ENCODE measurements at places on chromosomes 16 and 17.

GRCh38 chr17:610276-610675, 104.4 kb downstream of the VPS53 start:
- DNase-seq = no peak

DNA sequence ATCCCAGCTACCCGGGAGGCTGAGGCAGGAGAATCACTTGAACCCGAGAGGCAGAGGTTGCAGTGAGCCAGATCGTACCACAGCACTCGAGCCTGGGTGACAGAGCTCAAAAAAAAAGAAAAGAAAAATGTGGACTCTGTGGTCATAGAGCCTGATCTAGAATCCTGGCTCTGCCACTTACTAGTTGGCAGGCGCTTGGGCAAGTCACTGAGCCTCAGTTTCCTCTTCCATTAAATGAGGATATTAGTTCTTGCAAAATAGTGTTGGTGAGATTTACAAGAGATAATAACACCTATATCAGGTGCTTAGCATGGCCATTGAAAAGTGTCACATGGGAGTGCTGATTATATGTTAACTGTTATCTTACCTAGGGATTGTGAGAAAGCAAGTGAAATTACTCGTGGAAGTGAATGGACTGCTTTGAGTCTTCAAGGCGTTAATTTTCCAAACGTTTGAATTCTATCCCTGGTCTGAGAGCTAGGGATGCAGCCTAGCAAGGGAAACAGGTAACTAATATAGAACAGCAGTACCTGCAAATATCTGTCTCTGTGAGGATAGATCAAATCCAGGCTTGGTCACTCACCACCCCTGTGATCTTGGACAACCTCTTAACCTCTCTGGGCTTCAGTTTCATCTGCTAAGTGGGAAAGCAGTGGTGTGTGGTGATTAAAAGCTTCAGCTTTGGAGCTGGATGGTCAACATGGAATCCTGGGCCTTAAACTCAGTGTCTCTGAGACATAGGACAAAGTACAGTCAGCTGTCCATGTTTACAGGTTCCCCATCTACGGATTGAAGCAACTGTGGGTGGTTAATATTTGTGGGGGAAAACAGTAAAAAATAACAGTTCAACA, 953 bp upstream of the NSMCE1 start:
- no peak for DNase-seq

GRCh38 chr17:79801156-79802038, 4.5 kb upstream of the CBX8 start:
- DNase-seq = peak; percentile 55

GRCh38 chr16:68660359-68660795, 15.3 kb downstream of the CDH3 start:
- DNase-seq = peak; percentile 59

DNA sequence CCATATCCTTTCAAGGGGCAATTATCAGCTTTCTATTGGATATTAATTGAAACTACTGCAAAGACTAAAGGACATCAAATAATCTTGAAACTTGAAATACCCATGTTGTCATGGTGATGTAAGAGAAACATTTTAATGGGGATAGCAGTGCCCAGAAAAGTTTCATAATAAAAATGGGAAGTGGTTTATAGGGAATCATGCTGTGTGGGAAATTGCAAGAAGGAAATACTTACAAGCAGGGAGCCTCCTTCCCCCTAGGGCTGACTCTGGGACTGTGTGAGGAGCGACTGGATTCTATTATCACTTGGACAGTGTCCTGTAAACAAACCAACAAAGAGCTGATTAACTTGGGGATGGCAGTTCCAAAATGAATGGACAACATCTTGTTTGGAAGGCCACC, 1393.1 kb upstream of the GOT2 start:
- no peak for DNase-seq

- no peak for DNase-seq
These were observed 34.7 kb downstream of the ADCY7 start for GRCh38 chr16:50300942-50301625.

DNA sequence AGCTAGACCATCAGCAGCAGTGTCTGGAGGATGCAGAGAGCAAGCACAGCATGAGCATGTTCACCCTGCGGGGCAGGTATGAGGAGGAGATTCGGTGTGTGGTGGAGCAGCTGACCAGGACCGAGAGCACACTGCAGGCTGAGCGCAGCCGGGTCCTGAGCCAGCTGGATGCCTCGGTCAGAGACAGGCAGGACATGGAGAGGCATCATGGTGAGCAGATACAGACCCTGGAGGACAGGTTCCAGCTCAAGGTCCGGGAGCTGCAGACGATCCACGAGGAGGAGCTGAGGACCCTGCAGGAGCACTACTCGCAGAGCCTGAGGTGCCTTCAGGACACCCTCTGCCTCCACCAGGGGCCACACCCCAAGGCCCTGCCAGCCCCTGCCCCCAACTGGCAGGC, 38.8 kb downstream of the PLD6 start:
- DNase-seq = no peak

GRCh38 chr17:38463451-38463858, 35.2 kb downstream of the ARHGAP23 start:
- DNase-seq = no peak

DNA sequence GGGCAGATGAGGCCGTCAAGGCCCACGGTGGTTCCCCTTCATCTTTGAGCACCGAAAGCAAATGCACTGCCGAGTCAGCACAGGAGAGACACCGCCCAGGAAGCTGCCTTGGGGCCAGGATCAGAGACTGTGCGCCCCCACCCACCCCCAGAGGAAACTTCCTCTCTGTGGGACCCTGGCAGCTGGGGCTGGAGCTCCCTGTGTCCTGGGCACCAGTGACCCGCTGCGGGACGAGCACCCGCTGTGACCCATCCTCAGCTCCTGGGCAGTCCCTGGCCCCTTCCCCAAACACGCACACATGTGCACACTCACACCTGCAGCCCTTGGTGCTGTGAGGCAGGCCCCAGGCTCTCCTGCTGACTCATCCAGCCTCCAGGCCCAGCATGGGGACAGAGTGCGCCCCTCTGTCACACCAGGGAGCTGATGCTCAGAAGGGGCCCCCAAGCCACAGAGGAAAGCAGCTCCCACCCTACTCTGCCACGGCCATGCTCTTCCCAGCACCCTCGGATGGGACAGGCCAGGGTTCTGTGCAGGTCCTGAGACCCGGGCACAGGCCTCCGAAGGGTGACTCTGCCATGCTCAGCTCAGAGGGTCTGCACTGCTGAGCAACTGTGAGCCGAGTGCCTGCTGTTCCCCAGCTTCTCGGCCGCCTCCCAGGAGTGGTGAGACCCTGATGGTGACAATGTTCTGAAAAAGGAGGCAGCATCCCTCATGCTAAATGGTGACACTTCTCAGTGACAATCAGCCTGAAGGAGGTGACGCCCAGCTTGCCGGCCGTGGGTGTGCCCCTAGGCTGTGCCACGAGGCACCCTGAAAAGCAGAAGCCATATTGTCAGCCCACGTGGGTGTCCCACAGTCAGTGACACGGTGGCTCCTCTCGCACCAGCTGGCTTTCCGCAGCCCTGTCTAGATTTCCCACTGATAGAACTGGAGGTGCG, 3.6 kb downstream of the PIEZO1 start:
- no peak for DNase-seq

DNA sequence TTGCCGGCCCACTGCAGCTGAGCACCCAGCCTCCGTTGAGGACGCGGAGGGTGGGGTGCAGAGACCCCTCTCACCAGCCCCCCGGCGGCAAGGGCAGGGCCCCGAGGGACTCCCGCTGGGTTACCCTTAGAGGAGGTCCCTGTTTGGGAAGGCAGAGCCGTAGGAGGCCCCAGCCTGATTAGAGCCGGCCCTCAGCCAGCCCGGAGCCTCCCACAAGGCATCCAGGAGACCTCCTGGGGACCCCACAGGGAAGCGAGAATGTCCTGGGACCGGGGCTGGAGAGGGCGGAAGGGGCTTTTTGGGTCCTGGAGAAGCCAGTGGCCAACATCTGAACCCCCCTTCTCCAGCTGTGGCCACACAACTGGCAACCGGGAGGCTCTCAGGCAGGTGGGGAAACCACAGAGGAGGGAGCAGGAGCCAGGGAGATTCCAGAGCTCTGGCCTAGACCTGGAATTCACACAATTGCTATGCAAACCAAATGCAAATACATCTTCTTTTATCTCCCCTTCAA, 21.7 kb upstream of the SP6 start:
- peak; percentile 32 for DNase-seq

GRCh38 chr16:83059237-83059636, 432.5 kb downstream of the CDH13 start:
- DNase-seq = no peak

DNA sequence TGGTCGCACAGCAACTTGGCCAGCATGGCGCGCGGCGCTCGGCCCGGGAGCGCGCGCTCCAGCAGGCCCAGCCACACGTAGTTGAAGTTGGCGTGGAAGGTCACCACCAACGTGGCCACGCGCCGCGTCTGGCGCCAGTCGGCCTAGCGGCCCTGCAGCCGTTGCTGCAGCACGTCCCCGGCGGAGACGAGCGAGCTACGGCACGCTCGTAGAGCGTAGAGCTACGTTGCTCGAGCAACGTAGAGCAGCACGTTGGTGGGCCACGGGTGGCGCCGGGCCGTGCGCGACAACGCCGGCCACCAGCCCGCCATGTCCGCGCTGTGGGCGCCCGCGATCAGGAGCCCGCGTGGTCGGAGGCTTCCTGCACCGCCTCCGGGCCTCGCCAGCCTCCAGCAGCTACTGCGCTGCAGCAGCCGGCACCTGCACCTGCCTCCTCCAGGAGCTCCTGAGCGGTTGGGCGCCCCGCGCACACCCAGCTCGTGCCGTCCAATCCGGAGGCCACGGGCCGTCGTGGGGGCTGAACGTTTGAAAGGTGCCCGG, 13.4 kb upstream of the SULT1A1 start:
- DNase-seq = peak; percentile 14

DNA sequence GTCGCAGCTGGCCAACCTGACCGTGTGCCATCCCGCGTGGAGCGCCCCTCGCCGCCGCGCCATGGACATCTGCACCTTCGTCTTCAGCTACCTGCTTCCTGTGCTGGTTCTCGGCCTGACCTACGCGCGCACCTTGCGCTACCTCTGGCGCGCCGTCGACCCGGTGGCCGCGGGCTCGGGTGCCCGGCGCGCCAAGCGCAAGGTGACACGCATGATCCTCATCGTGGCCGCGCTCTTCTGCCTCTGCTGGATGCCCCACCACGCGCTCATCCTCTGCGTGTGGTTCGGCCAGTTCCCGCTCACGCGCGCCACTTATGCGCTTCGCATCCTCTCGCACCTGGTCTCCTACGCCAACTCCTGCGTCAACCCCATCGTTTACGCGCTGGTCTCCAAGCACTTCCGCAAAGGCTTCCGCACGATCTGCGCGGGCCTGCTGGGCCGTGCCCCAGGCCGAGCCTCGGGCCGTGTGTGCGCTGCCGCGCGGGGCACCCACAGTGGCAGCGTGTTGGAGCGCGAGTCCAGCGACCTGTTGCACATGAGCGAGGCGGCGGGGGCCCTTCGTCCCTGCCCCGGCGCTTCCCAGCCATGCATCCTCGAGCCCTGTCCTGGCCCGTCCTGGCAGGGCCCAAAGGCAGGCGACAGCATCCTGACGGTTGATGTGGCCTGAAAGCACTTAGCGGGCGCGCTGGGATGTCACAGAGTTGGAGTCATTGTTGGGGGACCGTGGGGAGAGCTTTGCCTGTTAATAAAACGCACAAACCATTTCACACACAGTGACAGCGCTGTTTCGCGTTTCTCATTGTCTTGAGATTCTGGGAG, 2.0 kb upstream of the ZACN start:
- DNase-seq = no peak

- no peak for DNase-seq
These were observed 12.0 kb upstream of the SLC12A3 start for GRCh38 chr16:56852968-56853367.

- DNase-seq = no peak
These were observed 28.9 kb upstream of the BCAR1 start for GRCh38 chr16:75280331-75280804.

DNA sequence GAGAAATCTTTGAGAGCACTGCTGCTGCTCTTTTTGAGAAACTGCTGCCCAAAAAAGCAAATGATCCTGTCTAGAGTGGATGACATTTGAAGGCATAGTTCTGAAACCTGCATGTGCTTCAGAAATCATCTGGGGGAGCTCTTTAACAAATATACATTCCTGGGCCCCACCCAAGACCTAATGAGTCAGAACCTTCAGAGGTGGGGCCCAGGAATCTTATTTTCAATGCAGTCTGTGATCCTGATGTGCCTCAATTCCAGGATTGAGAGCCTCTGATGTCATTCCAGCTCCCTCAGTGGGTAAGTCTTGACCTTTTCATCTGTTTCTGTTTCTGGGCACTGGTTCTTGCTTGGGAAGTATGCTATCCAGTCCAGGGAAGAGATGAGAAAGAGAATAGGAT, 42.3 kb downstream of the HNF1B start:
- peak; percentile 67 for DNase-seq

DNA sequence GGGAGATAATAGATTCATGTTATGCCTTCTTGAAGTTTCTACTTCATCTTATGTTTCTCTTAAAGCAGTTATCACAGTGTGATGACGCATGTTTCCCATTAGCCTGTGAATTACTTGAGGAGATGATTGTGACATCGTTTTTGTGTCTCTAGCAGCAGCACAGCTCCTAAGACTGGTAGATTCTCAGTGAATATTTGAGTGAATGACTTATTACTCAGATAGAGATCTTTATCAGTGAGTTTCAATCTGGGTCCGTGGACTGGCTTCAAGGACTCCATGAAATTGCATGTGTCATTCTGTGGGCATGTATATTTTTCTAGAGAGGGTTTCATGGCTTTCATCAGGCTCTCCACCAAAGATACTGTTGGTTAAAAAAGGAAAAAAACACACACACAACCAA, 29.9 kb downstream of the YPEL2 start:
- DNase-seq = peak; percentile 97

GRCh38 chr16:676913-677312, 1.4 kb downstream of the RHBDL1 start:
- no peak for DNase-seq

GRCh38 chr16:87032554-87032953, 284.6 kb downstream of the C16orf95 start:
- no peak for DNase-seq

DNA sequence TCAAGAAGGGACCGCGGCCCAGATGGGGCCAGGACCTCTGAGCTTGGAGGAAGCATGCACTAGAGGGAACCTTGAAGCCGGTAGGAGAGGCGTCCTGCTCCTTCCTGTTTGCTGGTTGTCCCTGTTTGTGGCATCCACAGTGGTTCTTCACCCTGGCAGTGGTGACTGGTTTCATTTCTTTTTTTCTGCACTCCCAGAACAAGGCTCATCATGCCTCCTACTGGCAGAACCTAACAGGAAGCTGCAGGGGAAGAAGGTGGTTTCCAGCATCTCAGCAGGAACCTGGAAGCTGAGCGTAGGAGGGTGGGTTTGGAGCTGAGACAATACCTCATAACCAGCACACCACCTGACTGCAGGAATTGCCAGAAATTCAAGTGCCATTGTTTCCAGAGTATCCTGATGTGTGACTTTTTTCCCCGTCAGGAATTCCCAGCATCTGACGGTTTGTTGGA, 5.8 kb downstream of the TMEM231 start:
- peak; percentile 91 for DNase-seq

- DNase-seq = no peak
These were observed 5.6 kb downstream of the CASKIN2 start for GRCh38 chr17:75509528-75510258.
